ENCODE measurements at places on chromosomes 16 and 17.

DNA sequence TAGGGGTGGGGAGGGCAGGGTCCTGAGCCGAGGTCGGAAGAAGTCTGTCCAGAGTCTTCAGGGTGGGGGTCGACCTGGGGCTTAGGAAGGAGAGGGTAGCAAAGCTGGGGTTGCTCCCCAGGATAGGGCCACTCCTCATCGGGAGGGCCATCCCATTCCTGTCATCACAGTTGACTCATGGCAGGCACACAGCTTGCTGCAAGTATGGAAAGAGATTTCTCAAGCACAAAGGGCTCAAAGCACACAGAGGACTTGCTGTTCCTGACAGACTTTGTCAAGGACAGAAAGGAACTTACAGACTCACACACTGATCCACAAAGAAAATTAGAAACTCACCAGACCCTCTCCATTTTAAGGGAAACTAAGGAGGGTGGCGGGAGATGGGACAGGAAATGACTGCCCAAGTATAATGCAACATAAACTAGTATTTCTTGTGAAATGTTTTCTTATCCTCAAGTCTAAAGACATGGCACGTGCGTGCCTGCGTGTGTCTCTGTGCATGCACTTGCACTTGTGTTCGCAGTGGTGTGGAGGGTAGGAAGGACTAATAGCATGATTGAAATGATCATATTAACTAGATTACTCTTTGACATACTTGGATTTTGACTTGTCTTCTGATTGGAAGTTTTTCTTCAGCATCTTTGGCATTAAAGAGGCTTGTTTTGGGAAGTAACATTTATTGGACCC lies 2.4 kb downstream of the AOC2 start:
- no peak for DNase-seq

GRCh38 chr17:68843522-68843921 lies 111.7 kb downstream of the ABCA8 start:
- DNase-seq: no peak

GRCh38 chr17:45756266-45756991 lies 27.7 kb upstream of the CRHR1 start:
- DNase-seq: no peak

DNA sequence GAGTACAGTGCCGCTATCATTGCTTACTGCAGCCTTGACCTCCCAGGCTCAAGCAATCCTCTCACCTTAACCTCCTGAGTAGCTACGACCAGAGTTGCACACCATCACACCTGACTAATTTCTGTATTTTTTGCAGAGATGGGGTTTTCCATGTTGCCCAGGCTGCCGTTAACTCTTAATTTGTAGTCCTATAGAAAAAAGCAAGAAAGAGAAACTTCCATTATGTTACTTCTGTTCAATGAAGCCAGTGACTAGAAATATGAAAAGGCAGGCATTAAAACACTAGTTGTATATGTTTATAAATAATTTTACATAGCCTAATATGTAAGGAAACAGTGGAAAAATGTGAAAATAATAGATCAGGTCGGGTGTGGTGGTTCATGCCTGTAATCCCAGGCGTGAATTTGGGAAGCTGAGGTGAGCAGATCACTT lies 9.7 kb downstream of the RAD51C start:
- DNase-seq: no peak

Data from EL (cell line).